ENCODE measurements at places on chromosomes 3 and 15.

DNA sequence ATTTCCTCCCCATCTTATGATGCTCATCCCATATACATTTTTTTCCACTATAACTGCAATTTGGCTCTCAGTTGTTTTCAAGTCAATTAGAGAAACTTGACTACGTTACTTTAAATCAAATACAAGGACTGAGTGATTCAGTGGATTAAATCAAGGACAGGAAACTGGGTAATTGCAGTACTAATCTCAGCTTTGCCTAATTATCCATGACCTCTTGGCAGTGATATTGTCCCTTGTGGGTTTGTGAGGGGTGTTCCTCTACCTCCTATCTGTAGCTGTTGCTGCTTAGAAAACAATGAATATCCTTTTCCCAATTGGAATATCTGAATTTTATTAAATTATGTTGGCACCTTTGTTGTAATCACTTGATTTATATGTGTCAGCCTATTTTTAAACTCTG is 79.4 kb downstream of the ZPLD1 start:
- no peak for DNase-seq

GRCh38 chr15:65343374-65343981 is 34.3 kb downstream of the IGDCC3 start:
- DNase-seq: no peak

GRCh38 chr3:157752554-157752953 is 249.3 kb upstream of the VEPH1 start:
- no peak for DNase-seq

DNA sequence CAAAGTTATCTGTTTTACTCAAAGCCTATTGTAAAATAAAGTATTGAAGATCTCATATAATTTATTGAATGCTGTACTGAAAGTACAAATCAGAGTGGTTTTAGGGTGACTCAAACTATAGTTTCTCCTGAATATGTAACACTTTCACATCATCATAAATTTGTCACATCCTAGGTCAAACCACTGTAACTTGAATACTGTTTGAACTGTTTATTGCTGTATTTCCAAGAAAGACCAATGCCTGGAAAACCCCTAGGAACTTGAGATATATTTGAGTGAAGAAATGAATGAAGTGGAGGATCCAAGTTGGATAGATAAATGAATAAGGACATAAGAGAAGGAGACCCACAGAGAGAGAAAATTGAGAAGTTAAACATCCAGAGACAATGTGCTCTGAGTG is 348.2 kb downstream of the GRM7 start:
- no peak for DNase-seq

DNA sequence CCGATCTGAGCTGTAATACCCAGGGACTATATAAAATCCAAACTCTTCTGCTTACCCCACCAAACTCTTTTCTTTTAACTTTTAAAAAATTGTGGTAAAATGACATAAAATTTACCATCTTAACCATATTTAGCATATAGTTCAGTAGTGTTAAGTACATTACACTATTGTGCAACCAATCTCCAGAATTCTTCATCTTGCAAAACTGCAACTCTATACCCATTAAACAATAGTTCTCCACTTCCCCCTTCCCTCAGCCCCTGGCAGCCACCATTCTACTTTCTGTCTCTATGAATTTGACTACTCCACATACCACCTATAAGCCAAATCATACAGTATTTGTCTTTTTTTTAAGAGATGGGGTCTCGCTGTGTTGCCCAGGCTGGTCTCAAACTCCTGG is 38.7 kb downstream of the SENP8 start:
- DNase-seq: no peak

GRCh38 chr3:97504463-97504862 is 260.1 kb upstream of the ARL6 start:
- no peak for DNase-seq

GRCh38 chr3:197733042-197733441 is 3.7 kb downstream of the RUBCN start:
- DNase-seq: no peak

DNA sequence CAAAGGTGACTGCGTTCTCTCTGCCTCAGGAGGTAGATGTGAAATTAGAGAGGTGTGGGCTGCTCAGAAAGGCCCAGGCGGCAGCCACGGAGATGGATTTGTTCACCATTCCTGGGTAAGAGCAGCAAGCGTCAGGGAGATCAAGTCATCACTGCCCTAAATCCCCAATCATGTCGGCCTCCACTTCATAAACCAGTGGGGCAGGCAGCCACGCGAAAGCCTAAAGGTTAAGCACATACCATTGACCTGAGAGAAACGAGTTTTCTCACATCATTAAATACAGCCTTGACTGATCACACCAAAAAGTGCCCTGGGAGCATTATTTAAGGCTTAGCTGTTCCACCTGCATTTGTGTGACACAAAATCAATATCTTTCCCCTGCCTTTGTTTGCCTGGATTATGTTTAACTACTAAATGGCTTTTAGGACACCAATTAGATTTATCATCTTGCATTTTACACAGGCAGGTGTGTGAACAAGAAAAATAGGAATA is 50.7 kb upstream of the FOXB1 start:
- no peak for DNase-seq

DNA sequence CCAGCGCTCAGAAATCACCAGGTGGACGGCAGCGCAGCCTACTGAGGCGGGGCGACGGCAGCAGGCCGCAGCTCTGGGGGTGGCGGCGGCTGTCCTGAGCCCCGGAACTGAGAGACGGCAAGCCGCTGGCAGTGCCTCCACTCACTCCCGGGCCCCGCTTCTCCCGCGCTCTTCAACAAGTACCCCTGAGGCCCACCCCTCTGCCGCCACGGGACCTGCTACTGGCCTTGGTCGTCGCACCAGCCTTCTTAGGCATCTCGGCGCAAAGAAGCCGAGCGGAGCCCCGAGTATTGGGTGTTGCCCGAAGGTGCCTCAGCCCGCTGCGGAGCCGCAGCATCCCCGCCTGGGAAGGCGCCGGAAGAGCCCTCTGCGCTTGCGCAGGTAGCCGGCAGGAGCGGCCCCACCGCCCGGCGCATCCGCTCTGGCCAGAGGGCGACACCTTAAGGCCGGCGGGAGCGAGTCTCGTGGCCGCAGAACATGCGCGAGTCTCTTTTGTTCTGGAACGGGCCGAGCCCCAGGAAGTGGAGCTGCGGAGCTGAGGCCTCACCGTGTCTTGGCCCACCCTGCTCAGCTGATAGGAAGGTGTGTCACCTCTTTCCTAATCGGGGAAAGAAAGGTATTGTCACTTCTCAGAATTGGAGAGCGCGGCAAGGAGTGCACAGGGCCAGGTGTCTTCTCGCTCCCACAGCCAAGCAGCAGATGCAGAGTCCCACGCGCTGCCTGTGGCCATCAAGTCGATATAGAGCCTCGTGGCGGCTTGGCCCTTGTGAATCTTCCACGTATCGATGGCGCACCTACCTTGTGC is at the start of gene C15orf40:
Gene C15orf40, minus strand, starts transcription at position 369 of the 805 bp plus-strand sequence. Its CDS starts 32 bp downstream, at position 337.
- peak; percentile 88 for DNase-seq

GRCh38 chr15:73522011-73522410 is 79.0 kb downstream of the REC114 start:
- DNase-seq: no peak

- peak; percentile 65 for DNase-seq
Measured at GRCh38 chr3:177146646-177147045, 50.6 kb downstream of the TBL1XR1 start.

- no peak for DNase-seq
Measured at GRCh38 chr15:40061212-40061901, 22.4 kb upstream of the SRP14 start.

- peak; percentile 98 for DNase-seq
Measured at GRCh38 chr15:48414015-48414414, 82.8 kb downstream of the DUT start.

DNA sequence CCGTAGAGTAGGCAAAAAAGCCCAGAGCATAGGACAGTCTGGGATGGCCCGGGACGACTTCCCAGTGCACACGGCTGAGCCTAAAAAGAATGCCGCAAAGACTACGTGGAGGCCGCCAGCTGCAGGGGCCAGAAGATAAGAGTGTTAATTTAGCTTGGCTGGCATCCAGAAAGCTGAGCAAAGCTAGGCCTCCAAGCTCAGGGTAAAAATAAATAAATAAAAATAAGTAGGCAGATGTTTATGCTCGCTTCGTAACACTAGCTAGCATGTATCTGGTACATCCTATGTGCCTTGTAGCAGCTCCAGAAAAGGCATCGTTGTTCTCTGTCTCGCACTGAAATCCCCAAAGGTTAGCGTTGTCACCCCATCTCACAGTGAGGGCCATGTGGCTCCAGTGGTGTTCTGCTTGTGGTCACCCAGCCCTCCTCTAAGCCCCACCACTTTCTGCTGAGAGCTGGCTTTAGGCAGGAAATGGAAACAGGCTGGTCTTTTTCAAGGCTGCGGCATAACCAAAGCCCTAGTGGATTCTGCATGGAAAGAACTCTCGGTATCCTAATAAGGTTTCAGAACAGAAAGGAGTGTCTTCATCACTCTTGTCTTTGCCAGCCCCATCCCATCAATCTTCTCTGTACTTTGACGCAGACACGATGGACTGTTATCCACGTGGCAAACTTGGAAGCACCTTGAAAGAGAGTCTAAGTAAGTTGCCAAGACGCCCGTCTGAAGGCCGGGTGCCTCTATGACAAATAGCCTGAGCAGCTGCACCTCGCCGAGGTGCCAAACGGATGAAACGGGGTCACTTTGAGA is 58.1 kb upstream of the MEF2A start:
- peak; percentile 62 for DNase-seq

- DNase-seq: no peak
Measured at GRCh38 chr3:63384382-63384781, 106.3 kb downstream of the SYNPR start.

GRCh38 chr3:43919029-43919428 is 228.3 kb downstream of the ABHD5 start:
- peak; percentile 22 for DNase-seq

DNA sequence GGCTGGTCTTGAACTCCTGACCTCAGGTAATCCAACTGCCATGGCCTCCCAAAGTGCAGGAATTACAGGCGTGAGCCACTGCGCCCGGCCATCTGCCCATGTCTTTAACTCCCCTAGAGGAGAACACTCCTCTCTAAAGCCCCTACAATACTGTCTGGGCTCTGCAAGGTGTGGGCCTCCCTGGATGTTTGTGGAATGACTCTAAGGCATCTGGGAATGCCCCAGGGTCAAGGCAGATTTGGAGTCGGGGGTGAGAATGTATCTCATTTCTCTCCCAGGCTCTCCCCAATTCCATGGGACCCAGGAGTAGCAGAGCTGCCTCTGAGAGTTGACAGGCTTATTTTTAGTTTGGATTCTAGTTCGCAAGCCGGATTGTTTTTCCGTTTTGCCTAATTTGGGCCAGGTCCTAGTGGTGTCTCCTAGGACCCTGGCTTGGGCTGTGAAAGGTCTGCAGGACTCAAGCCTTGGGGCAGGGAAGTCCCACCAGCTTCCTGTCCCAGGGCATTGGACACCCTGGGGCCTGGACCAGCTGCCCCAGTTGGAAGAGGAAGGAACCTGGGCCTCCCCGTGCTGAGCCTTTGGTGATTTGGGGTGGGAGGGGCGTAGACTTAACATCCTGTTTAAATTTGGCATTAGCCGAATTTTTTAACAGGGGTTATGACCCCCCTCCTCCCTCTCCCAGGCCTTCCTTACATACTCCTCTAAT is 53.5 kb downstream of the MAGEF1 start:
- no peak for DNase-seq

- DNase-seq: no peak
Measured at GRCh38 chr15:60584355-60584998, 105.5 kb upstream of the ICE2 start.

GRCh38 chr3:141235661-141236171 is 4.1 kb downstream of the PXYLP1 start:
- DNase-seq: no peak

GRCh38 chr3:12513694-12514446 is 29.6 kb downstream of the TSEN2 start:
- DNase-seq: no peak

DNA sequence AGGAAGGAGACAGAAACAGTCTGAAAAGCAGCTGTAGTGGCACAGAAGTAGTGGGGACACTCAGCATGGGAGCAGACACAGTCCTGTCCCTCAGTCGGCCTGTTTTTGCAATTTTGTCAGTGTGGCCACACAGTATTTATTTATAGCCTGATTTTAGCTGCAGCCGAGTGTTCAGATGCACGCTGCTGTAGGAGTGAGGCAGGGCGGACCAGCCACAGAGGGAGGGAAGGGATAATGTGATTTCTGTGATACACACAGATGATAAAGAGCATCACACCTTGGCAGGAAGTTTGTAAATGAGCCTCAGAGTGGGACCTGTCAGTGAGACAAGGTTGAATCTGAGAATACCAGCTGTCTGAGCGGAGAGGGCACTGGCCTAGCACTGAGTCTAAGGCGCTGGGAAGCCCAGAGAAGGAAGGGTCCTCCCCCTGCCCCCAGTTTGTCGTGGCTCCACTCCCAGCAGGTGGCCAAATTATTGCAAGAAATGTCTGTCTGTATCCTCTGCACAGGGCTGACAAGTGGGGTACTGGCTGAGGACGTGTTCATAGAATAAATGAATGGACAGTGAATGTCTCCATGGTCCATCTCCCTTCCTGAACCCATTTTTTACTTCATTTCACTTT is 3.8 kb downstream of the PSTPIP1 start:
- no peak for DNase-seq

DNA sequence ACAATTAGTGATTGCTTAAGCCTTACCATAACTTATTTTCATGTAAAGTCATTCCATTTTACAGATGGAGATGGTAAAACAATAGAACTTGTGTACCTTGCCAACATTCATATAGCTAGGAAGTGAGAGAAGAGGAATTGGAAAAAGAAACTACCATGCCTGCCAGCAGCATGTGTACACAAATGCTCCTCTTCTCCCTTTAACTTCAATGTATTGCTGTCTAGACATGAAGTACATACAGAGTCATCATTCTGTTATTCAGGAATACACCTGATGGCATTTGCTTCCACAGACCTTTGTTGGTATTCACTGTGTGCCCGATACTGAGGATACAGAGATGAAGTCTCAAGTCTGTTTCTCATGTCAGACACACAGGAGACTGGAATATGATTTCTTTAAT is 7.1 kb upstream of the TMEM207 start:
- DNase-seq: no peak

GRCh38 chr15:93825682-93826081 is 405.7 kb upstream of the MCTP2 start:
- DNase-seq: peak; percentile 3

GRCh38 chr15:73647259-73648013 is 14.2 kb upstream of the NPTN start:
- DNase-seq: no peak

DNA sequence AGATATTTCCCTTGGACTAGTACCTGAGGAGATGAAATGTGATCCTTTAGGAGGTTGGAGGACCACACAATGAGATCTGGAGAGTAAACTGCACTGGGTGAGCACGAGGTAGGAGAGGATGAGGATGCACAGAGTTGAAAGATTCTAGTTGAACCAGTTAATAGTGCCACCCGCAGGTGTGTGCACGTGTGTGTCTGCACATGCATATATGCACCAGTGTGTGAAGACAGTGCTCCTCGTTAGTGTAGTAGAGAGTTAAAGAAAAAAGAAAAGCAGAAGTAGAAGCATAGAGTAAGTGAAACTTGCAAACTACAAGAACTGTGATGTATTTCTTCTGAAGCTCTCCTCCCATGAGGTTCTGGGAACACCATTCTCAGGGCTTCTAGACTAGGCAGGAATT is 8.4 kb downstream of the MED12L start:
- DNase-seq: no peak

- no peak for DNase-seq
Measured at GRCh38 chr3:195566797-195567196, 16.9 kb downstream of the APOD start.

GRCh38 chr3:197105786-197106185 is 76.2 kb upstream of the MELTF start:
- no peak for DNase-seq
